ENCODE measurements at places on chromosomes 2 and 18.

DNA sequence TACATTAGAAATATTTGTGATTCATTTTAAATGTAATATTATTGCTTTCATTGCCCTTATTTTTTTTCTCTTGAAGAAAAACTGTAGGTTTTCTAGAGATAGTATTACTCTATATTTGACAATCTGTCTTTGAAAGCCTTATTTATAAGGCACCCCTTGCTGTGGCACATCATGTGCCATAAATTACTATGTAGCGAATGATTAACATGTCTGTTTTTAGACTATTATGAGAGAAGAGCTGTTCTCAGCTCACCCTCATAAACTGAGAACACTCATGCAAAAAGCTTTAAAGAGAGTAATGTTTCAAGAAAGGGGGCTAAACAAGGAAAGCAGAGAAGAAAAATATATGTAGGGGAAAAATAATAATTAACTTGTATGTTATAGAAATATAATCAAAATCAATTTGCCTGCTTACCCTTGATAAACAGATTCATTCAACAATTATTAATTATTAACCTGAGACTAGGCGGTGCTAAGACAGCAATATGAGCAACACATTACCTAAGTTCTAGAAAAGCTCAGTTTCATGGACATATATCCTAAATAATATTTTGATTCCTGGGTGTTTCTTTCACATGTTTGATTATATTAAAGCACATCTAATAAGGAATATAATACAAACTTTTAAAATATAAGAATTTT lies 69.0 kb downstream of the RAB3GAP1 start:
- no peak for DNase-seq

DNA sequence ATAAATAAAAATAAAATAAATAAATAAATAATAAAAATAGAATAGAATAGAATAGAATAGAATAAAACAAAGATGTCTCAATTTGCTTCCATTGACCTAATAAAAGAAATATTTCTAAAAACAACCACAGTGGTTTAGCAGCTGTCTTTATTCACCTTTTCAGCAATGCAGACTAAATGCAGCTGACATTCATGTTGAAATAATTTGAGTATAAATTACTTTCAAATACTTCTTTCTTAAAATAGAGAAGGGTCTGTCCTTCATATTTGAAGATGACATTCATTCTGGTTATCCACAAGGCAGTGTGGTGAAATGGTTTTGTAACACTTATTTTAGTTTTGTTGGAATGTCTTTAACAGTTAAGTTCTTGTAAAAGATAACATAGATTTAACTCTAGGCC lies 469.4 kb downstream of the IRS1 start:
- DNase-seq, result no peak

- DNase-seq, result no peak
Observed at GRCh38 chr2:62227386-62228075, 31.6 kb downstream of the B3GNT2 start.

GRCh38 chr2:22817197-22817596 lies 567.8 kb upstream of the KLHL29 start:
- no peak for DNase-seq

DNA sequence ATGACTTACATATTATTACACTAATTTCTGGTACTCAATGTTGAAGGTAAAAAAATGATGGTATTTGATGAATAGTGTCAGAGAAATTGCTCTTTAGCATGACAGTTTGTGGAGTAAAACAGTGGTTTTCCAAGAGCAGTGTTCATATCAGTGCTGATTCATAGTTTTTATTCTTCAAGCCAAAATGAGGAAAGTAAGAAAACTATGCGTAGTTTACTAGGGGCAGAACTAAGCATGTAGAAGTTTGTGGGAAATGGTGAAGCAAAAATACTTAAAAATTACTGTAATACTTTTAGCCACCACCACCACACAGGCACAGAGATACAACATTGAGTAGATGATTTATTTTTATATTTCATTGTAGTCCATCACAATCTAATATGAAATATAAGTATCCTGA lies 137.3 kb downstream of the ZNF804A start:
- DNase-seq, result no peak

DNA sequence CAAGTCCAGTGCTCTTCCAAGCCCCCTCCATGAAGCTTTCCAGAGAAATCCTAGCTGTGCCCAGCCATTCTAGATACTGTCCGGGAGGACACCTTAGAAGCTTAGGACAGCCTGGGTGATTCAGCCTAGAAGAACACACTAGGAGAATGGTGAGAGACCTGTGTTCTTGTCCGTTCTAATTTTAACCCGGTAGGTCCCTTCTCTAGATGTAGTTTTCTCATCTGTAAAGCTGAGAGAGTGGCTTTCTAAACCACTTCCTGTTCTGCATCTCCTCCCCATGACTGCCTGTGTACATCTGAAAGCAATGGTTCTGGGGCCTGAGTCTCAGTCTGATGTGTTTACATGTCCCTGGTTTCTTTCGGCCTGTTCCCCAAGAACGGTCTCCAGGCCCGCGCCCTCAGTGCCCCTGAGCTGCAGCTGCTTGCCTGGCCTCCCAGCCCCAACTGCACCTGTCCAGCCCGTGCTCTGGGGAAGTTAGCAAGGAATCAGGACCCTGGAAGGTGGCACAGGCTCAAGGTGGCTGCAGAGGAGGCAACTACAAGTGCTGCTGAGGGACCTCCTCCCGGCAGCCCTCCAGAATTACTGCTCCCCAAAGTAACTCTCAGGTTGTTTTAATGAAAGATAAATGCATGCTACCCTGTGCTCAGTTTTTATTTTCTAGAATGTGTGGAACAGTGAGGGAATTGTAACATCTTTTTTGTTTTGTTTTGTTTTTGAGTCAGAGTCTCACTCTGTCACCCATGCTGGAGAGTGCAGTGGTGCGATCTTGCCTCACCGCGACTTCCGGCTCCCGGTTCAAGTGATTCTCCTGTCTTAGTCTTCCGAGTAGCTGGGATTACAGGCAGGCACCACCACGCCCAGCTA lies 105.9 kb downstream of the LBH start:
- no peak for DNase-seq

DNA sequence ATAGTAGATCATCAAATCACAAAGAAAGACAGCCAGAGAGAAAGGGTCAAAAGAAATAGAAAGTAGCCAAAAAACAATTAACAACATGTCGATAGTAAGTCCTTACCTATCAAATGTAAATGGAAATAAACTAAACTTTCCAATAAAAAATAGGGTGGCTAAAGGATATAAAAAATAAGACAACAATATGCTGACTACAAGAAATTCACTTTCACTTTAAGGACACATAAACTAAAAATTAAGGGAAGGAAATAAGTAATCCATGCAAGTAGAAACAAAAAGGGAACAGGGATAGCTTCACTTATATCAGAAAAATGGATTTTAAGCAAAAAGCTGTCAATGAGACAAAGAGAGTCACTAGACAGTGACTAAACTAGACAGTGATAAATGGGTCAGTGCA lies 903.9 kb upstream of the ZEB2 start:
- no peak for DNase-seq

DNA sequence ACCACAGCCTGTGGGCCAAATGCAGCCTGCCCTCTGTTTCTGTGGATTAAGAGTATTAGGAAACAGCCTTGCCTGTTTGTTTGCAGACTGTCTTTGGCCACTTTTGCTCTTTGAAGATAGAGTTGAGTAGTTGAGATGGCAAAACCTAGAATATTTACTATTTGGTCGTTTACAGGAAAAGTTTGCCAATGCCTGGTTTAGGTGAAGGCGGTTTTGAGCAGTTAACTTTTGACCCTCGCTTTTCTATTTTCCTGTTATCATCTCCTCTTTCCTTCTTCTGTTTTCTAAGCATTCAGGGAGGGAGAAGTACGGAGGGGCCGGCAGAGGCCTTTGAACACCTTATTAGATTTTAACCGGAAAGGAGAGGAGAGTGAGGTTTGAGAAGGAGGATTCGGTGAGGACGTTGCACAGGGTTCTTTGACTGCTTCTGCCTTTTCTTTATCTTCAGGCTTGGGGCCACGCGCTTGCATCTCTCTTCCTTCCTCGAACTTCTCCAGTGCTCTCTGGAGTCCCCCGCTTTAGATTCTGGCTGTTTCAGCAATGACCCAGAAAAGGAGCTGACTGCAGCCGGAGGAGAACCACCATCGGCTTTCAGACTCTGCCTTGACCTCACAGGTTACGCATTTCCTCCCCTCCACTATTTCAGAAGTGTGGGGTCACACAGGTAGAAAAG lies 39.2 kb downstream of the IL1R2 start:
- DNase-seq, result no peak
